ENCODE measurements at places on chromosomes 3 and 15.

- DNase-seq = no peak
Observed at GRCh38 chr15:50484781-50485180, 60.6 kb downstream of the USP8 start.

- no peak for DNase-seq
Observed at GRCh38 chr3:44969828-44970179, 6.2 kb downstream of the ZDHHC3 start.

GRCh38 chr15:95370291-95370690, 960.2 kb upstream of the NR2F2 start:
- DNase-seq = no peak

DNA sequence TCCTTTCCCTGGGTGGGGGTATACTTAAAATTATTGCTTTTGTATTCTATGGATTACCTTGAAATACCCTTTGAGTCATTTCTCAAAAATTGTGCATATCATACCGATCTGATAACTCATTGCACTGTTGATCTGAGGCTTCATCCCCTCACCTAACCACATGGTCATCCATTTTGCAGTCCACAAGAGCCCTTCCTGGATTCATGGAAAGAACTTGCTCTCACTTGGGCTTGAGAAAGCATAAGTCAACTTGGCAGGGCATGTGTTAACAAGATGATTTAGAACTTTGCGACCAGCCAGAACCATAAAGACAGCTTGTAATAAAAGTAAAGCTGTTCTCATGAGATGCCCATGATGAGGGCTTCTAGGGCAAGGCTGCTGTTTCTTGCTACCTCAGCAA, 22.2 kb downstream of the MME start:
- no peak for DNase-seq

DNA sequence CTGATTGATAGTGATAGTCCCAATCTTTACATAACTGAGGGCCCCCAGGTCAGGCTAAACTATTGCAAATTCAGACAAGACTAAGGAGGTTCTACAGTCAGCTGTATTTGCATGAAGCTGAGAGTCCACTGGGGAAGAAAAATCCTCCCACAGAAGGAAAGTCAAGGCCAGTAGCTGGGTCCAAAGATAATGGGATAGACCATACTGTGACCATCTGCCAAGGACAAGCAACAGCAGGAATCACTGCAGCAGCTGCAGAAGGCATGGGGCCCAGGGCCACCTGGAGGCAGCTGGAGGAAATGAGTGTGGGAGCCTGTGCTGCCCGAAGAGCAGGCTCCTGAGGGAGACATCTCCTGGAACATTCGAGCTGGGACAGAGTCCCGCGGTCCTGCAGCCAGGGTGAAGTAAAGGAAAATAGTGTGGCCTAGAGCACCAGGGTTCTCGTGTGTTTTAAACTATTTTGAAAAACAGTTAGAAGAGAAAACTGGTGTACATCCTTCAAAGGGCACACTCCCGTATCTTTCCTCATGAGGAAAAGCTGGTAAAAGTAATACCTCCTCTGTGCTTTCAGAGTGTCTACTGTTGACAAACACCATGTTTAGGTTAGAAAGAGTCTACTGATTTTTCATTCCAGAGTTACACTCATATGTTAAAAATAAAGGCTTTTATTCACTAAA, 13.2 kb upstream of the TMEM212 start:
- no peak for DNase-seq

- no peak for DNase-seq
Observed at GRCh38 chr15:74406992-74407705, 26.6 kb downstream of the SEMA7A start.

GRCh38 chr15:41578736-41579383, 19.8 kb downstream of the TYRO3 start:
- no peak for DNase-seq

DNA sequence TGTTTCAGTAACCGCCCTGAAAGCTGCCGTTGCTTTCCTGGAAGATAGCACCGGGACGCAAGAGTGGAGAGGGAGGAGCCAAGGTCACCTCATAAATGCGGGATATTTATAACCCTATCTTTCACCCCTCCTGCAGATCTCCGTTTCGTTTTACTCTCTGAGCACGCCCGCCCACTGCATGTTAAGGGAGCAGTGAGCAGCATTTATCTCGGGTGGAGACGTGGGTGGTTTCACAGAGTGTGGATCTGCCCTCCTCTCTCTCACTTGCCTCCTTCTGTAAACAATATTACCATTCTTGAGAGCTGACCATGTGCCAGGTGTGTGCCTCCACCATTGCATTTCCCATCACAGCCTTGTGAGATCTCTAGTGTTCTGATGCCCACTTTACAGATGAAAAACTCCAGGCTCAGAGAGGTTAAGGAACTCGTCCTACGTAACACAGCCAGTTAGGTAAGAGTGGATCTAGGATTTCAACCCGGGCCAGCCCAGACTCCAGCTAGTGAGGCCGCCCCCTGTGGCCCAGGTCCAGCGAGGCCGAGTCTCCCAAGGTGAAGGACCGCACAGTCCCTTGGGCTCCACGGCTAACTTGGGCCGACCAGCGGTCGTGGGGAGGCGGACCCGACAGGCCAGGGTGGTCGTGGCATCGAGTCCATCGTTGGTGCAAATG, 16.9 kb upstream of the SEMA4B start:
- no peak for DNase-seq

DNA sequence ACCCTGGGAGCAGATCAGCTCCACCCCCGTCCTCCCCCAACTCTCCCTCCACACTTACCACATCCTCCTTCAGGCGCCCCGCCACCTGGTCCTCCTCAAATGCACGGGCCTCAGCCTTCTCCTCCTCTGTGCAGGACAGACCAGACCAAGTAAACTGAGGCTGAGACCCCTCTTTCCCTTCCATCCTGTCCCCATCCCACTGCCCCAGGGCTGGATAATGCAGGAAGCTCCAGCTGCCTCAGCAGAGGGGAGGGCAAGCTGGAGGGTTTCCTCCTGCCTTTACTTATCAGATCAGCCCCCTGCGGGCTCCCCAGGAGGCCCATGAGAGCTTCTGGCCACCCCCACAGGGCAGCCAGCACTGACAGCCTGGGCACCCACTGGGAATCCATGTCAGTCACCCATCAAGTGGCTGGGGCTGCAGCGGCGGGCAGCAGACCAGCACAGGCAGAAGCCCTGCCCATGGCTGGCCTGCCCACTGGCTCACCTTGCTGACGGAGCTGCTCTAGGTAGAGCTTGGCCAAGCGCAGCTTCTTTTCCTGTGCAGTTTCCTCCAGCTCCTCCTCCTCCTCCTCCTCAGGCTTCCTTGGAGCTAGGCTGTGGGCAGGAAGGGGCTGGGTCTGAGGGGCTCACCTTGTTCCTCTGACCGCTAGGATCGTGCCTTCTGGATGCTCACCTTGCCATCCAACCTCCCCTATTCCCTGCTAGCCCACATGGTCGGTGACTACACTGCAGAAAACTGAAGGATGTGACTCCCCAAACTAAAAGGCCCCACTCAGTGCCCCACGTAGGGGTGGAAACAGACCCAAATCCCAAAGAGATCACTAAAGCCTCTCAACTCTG, 3.9 kb downstream of the RRP9 start:
- DNase-seq = no peak

GRCh38 chr3:71865727-71866126, 80.8 kb upstream of the PROK2 start:
- DNase-seq = no peak

DNA sequence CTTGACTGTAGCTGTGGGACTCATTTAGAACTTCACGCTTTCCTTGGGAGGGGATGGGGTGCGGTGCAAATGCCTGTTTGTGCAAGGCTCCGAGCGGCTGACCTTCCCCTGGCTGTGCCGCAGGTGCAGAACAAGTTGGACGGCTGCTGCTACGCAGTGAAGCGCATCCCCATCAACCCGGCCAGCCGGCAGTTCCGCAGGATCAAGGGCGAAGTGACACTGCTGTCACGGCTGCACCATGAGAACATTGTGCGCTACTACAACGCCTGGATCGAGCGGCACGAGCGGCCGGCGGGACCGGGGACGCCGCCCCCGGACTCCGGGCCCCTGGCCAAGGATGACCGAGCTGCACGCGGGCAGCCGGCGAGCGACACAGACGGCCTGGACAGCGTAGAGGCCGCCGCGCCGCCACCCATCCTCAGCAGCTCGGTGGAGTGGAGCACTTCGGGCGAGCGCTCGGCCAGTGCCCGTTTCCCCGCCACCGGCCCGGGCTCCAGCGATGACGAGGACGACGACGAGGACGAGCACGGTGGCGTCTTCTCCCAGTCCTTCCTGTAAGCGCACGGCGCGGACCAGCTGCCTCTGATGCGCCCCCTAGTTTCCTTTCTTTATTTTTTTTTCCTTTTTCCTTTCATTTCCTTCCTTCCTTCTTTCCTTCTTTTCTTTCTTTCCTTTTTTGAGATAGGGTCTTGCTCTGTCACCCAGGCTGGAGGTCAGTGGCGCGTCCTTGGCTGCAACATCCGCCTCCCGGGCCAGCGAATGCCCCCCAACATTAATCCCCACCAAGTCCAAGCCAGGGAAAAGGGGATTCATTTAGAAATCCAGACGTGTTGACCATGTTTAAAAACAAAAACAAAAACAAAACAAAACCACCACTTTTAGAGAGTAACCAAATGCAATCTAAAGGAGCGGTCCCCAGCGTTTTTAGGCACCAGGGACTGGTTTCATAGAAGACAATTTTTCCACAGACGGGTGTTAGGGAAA, 42.7 kb downstream of the EIF2AK4 start:
- DNase-seq = no peak

DNA sequence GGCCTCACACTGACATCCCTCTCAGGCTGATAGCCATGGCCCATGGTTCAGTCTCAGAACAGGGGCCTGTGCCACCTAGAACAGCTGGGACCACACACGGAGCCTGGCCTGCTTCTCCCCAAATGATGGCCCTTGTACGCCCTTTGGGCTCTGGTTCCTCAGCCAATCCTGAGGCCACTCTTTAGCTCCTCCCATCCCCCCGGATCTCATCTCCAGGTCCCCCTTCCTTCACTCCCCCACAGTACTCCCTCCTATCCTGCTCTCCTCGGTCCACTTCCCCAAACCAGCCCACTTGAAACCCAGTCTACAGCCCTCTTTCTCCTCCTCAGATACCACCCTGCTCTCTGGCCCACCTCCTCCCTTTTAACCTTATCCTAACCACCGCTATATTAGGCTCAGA, 17.8 kb upstream of the ZFYVE19 start:
- DNase-seq = no peak

- DNase-seq = no peak
Observed at GRCh38 chr3:57131210-57131588, 34.0 kb downstream of the IL17RD start.
